ENCODE measurements at places on chromosomes 7 and 10.

- peak; percentile 26 for DNase-seq
Observed at GRCh38 chr7:95199779-95200558, 124.4 kb downstream of the PON1 start.

- no peak for DNase-seq
Observed at GRCh38 chr7:150322833-150323681, at the start of the genes ACTR3C and LRRC61. Gene ACTR3C, minus strand, starts transcription at chr7:150323545. Its CDS starts 28,249 bp downstream, at chr7:150295296. Gene LRRC61, plus strand, starts transcription at chr7:150323355. Its CDS starts 13,507 bp downstream, at chr7:150336862.

- no peak for DNase-seq
Observed at GRCh38 chr7:18574676-18575075, 79.1 kb downstream of the HDAC9 start.

DNA sequence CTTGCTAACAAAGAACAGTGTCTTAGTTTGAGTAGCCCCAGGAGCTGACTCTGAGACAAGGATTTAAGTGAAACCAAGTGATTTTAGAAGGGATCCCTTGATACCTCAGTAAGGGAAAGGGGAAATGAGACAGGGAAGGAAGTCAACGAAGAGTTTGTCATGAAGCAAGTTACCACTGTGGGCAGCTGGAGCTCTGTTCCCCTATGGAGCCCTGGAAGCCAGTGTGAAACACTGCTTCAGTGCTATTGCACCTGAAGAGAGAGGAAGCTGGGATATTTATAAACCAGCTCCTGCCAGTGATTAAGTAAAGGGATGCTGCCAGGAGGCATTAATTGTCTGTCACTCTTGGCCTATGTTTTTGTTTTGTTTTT, 58.9 kb upstream of the WAPL start:
- DNase-seq = no peak

DNA sequence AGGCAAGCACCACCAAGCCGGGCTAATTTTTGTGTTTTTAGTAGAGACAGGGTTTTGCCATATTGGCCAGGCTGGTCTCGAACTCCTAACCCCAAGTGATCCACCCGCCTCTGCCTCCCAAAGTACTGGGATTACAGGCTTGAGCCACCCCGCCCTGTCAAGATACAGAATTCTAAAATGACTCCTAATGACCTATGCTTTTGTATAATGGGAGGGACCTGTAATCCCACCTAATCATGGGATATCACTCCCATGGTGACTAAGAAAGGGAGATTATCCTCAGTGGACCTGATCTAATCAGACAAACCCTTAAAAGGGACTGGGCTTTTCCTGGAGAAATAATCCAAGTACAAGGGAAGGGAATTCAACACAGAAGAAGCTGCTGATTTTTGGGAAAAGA, 28.8 kb downstream of the SAMD8 start:
- DNase-seq = no peak

DNA sequence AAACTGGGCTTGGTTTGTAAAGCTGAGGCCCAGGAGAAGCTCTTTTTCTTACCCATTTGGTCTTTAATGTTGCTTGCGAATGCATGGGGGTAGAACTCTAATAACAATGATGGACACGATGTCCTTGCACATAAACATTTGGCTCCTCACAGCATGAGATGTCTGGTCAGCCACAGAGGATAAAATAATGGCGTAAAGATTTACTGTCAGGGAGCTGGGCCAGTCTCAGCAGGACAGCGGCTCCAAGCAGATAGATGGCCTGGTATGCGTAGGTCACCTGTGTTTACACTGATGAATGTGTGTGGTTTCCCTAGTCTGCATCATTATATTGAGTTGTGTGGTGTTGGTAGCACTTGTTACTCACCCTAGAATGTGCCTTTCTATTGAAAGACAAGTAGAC, 537.4 kb downstream of the CNTNAP2 start:
- no peak for DNase-seq

- no peak for DNase-seq
Observed at GRCh38 chr7:83921941-83922607, 272.5 kb downstream of the SEMA3A start.

DNA sequence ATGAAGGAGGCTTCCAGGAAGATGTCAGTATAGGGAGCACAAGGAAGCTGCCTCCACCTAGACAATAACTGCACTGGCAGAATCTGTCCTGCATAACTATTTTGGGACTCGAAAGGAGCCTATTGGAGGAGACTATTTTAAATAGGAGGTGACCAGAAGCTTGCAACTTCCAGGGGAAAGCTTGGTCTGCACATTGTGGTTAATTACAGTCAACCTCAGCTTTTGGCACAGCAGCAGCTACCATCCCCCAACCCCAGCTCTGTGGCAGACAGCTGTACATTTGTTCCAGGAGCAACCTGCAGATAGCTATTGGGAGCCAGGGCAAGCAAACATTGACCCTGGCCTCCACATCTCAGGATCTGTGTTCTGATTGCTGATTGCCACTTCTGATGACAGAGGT, 46.3 kb upstream of the NANOS1 start:
- DNase-seq = no peak

DNA sequence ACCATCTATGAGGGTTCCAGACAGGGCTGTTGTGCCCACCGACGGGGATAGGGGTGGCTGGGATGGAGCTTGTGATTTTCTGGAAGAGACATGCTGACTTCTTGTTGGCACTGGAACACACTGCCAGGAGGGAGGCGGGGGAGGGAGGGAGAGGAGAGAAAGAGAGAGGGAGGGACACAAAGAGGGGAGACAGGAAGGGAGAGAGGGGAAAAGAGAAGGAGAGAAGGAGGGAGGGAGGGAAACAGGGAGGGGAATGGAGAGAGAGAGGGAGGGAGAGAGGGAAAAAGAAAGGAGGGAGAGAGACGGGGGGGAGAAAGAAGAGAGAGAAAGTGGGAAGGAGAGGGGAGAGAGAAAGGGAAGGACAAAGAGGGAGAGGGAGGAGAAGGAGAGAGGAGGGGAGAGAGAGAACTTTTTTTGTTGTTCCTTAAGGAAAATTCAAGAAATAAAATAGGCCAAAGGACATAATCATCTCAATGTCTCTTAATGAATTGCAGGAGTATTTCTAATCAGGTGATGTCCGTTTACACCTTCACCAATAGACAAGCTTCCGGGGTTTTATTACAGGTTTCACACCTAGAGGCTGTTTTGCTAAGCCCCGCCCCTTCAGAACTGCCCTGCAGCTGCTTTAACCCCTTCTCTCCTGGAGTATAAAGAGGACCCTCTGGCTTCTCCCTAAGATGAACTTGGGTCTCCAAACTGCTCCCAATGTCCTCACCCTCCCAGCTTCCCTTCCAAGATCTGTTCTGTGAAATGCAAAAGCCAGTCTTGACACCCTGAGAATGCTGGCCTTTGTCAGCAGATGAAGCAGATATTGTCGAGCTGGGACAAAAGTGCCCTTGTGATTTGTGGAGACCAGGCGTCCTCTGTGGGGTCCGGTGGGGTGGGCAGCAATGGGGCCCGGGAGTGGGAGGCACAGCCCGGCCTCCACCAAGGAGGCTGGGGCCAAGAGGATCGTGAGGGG, 82.0 kb upstream of the GTF2IRD1 start:
- peak; percentile 70 for DNase-seq

- no peak for DNase-seq
Observed at GRCh38 chr7:30453921-30454320, 24.7 kb downstream of the NOD1 start.

- DNase-seq = no peak
Observed at GRCh38 chr10:116636976-116637375, 16.2 kb downstream of the PNLIPRP2 start.

DNA sequence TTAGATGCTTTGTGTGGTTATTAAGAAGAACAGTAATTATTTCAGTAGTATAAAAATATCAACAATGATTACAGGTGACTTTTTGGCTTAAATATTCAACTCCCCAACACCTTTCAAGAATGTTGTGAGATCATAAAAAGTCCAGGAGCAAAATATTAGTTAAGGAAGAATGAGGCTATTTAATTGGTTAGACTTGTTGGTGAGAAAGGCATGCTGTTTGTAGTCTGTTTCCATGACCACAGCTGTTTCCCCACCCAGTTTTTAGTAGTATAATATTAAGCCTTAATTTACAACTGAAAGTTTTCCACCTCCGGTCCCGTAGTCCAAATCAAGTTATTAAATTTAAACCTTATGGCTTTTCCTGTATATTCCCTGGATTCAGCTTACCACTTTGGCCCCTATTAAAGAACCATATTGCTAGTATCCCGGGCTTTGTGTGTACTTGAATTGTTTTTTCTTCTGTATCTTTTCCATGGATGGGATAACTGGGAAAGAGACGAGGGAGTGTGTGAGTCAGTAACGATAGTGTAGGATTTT, 133.3 kb downstream of the CELF2 start:
- no peak for DNase-seq

DNA sequence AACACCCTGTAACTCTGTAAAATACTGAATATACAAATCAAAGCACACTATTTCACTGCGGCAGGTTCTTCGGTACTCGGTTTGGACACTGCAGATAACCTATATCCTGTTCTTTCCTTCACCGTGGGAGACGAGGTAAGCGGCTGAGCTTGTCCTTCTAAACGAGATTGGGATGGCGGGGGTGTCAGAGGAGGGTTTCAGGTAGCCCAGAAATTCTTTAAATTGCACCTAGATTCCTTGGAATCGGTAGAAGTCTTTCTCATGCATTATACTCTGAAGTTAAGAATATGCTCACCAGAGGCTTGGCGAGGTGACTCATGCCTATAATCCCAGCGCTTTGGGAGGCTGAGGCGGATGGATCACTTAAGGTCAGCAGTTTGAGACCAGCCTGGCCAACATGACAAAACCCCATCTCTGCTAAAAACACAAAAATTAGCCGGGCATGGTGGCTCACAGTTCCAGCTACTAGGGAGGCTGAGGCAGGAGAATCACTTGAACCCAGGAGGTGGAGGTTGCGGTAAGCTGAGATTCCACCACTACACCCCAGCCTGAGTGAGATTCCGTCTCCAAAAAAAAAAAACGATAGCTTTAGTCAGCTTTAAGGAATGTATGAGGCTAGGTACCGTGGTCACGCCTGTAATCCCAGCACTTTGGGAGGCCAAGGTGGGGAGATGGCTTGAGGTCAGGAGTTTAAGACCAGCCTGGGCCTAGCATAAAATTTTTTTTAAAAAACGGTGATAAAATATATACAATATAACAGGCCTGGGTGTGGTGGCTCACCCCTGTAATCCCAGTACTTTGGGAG, 10.1 kb upstream of the LAT2 start:
- no peak for DNase-seq

- no peak for DNase-seq
Observed at GRCh38 chr10:100489396-100489795, 26.6 kb downstream of the WNT8B start.

DNA sequence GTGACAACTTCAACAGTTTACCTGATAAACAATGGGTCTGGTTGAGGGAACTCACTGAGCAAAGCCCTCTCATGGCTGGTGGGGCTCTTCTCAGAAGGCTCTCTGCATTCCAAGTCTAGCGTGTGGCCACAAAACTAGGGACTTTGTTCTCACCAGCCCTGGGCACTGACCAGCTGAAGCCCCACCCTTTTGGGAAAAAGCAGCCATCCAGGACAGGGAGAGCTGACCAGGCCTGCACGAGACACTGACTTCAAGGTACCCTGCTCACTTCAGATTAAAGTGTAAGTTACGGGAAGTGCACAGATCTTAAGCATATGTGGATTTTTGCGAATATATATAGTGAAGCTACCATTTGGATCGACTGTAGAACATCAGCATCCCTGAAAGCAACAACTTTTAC, 67.4 kb upstream of the LRRC4 start:
- no peak for DNase-seq

DNA sequence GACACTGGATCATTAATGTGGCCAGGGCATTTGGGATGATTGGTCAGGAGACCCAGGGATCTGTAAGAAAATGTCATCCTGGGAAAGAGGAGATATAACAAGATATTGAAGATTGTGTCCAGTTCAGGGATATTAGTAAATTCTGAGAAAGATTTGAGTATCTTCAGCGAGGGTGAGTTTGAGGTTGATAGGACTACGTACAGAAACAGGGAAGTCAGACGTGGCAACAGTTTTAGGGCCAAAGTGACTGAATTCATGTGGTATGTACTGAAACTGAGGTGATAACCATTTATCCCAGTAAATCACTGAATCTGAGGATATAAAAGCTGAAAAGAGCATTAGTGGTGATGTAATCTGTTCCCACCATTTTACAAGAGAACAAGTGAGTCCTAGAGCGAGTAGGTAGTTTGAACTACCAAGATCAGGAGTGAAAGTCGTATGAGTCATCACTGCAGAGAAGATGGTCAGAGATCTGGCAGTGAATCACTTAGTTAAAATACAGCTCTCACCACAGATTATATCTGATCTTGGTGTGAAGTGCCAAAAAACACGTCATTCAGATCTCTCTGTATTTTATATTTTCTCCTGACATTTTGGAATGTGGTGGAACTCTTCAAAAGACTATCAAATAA, 220.5 kb downstream of the CDK14 start:
- DNase-seq = no peak

- DNase-seq = no peak
Observed at GRCh38 chr7:108613147-108613948, 43.7 kb downstream of the DNAJB9 start.

- DNase-seq = peak; percentile 82
Observed at GRCh38 chr10:21495752-21496342, 29.6 kb downstream of the SKIDA1 start.

- peak; percentile 46 for DNase-seq
Observed at GRCh38 chr10:79293841-79294581, 53.3 kb upstream of the PPIF start.
